Brain microvascular endothelial cell (primary cell): ENCODE measurements at places on chromosomes 13 and 19.
A peak's percentile ranks its signal among the peaks of the same experiment; 100 is the strongest.

DNA sequence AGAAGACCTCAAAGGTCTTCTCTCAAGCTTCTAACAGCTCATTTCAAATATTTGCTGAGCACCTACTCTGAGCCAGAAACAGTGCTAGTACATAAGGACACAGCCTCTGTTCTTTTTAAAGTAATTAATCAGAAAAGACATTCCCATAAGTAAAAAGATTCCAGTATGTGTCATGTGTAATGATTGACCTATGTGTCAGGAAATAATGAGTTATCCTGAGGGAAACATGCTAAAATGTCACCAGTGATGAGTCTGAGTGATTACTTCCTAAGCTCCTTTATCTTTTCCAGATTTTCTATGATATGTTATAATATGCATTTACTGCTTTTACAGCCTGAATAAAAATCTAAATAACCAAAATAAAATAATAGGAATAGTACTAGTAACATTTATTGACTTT lies 107.6 kb downstream of the SLC25A15 start:
- no peak for DNase-seq

GRCh38 chr13:45847554-45848224 lies 3.9 kb downstream of the SIAH3 start:
- peak; percentile 43 for DNase-seq

- no peak for DNase-seq
Measured at GRCh38 chr13:48656608-48657007, 2.9 kb downstream of the CYSLTR2 start.

DNA sequence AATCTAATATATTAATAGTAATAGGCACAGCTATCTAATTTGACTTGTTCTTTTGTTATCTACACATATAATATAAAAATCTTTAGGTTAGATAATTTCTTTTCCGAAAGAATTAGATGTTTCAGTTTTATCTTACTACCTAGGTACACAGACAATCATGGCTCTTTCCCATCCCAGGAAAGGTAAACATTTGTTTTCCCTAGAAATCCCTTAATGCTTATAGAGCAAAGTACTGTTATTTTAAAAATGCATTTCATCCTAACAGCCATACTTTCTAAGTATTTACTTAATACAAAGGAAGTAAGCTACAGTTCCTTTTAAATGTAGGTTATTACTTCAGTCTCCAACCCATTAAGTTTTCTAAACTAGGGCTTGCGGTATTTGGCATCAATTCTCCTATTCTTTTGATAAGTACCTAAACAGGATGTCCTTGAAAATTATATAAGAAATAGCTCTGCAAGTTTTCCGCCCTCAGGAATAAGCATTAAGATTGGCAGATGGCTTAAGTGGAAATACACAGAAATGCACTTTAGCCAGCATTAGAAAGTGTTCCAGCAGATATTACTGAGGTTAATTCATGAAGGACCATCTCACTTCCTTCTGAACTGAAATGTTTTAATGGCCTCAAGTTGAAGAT lies 616.2 kb upstream of the SPRY2 start:
- no peak for DNase-seq

DNA sequence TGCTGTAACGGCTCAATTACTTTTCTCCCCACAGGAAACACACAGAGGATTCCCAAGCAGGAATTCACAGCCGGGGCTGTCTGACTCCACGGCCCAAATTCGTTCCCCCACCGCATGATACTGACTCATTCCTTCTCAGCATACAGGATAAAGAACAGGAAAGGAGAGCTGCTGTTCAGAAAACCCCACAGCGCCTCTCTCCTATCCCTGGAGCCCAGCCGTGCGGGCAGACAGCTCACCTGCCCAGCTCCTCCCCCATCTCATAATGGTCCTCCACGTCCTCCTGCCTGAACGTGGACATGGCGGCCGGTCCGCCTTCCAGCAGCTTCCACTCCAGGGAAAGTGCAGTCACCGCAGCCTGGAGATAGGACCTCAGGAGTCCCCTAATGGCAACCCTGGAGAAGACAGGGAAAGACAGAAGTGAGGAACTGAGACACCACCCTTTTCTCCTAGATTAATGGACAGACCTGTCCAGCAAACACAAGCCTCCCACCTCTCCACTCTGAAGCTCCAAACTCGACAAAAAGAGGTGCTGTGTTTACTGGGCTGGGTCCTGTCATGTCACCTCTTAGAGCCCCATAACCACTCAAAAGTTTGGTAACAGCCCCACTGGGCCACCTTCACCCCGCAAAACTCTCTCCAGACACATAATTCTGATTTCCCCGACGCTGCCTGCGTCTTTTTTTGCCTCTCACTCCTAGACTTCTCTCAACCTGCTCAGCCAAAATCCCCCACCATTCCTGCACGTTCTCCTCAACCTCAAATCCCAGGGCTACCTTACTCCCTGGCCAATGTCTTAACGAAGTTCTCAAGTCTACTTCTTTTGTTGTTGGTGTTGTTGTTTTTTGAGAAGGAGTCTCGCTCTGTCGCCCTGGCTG lies 1.2 kb downstream of the DAPK3 start:
- DNase-seq = peak; percentile 81
